ENCODE measurements at places on chromosomes 2 and 18.

DNA sequence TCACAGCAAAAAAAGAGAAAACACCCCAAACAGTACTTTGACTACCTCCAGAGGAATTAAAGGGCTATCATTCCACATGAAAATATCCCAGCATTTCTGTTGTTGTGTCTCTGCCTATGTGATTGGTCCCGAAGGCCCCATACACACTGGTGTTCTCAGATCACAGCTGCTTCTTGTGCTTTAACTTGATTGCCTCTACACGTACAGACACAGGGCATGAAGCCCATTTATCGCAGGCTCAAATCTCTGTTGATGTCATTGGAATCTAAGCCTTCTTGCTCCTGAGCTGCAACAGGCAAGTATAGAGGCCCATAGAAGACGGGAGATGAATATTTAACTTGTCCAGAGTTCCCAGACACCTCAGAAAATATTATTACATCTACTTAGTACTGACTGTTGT, 405.2 kb downstream of the NCKAP5 start:
- H3K36me3 ChIP-seq, result peaks cover 47% of the 10 kb centered on the region
- H3K4me1 ChIP-seq, result no peaks in the 10 kb centered on the region
- no peak overlapping the region for H3K4me3 ChIP-seq
- H3K27me3 ChIP-seq, result no peaks in the 10 kb centered on the region
- DNase-seq, result no peak

DNA sequence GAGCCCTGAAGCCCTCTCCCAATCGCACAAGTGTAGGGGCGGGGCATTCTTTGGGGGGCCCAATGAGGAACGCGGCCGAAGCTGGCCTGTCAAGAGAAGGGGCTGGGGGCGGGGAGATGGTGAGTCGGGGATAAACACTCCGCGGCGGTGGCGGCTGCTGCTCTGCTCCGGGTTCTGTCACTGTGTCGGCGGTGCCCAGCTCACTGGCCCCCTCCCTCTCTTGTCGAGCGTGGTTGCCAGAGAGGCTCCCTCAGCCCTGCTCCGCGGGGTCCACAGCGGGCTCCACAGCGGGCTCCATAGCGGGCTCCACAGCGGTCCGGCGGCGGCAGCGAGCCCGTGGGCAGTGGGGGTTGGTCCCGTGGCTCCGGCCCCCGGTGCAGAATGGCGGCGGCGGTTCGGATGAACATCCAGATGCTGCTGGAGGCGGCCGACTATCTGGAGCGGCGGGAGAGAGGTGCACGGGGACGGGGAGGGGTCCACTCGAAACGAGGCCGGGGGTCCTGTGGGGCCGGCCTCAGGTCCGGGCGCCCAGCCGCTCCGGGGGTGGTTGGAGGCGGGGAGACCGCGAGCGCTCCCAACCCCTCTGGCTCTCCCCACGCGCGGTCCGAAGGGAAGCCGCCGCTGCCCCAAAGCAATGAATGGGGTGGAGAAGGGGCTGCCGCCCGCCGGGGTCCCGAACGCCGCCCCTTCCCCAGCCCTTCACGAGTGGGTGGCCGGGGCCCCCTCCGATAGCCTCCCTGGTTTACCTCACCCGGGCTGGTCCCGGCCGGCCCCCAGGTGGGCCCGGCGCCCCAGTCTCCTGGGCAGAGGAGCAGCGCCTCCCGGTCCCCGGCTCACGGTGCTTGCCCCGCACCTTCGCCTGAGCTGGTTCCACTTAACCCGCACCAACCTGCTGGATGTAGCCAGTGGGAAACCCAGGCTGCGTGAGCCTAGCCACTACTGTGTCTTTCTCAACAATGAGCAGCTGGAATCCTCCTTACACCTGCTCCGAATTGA, at the start of gene MXD1:
MXD1 (plus strand) TSS at position 160 of the 996 bp plus-strand sequence; CDS start at position 382, 222 bp downstream.
- H3K27ac ChIP-seq, result peak within 1 kb of the TSS; percentile 89
- H3K4me3 ChIP-seq, result peak within 1 kb of the TSS; percentile 72
- H3K27me3 ChIP-seq, result no peaks in the 10 kb centered on the region
- H3K36me3 ChIP-seq, result peaks cover 2% of the 10 kb centered on the region
- no peaks in the 10 kb centered on the region for H3K4me1 ChIP-seq
- no peak for DNase-seq

GRCh38 chr2:15169326-15170069, 391.6 kb downstream of the NBAS start:
- H3K27me3 ChIP-seq, result no peaks in the 10 kb centered on the region
- H3K27ac ChIP-seq, result no peak overlapping the region
- H3K4me1 ChIP-seq, result peaks cover 18% of the 10 kb centered on the region

- no peak overlapping the region for H3K4me3 ChIP-seq
- no peak overlapping the region for H3K27ac ChIP-seq
- H3K4me1 ChIP-seq, result no peaks in the 10 kb centered on the region
- no peaks in the 10 kb centered on the region for H3K36me3 ChIP-seq
These were observed 72.7 kb downstream of the NYAP2 start for GRCh38 chr2:225472161-225472560.

DNA sequence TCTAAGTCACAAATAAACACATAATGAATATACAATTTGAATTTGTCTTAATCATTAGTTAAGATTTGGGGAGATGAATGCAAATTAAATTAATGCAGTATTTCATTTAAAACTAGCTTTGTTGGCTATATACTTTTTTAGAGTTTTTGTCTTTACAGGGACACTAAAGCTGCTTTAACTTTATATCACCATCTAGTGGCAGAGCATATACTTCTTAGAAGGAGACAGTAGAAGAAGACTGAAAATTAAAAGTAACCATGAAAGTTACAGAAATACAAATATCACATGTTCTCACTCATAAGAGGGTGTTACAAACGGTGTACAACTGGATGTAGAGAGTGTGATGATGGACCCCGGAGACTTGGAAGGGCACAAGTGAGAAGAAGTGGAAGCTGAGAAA, 268.3 kb upstream of the NETO1 start:
- H3K27me3 ChIP-seq, result no peaks in the 10 kb centered on the region
- H3K27ac ChIP-seq, result no peak overlapping the region
- H3K4me1 ChIP-seq, result no peaks in the 10 kb centered on the region

Measured in neuronal stem cell (in vitro differentiated cells).